ENCODE measurements at places on chromosomes 3 and 15. TPM values are rescaled to one million over a fixed set of nuclear protein-coding genes. Genes with fewer than 3 reads are reported as not detected.

GRCh38 chr15:43749690-43750345 is 3.6 kb downstream of the PDIA3 start:
- no peak for DNase-seq

DNA sequence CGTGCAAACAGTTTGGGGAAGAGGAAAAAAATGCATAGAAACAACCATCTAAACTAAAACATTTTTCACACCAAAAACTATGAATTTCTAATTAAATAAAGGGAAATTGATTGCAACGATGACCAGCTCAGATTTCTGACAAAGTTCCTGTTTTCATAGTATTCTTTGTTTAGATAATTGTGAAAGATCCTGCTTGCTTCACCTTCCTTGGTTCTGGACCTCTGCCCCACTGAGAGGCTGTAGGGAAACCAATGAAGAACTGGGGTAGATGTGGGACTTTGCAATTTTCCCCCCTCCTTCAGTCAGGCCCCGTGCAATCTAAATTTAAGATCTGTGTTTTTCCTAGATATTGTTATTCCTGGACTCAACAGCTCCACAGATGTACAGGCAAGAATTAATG is 13.8 kb upstream of the TEX264 start:
- DNase-seq = no peak

FBXW12 gene
- not detected for total RNA-seq

RASL12 gene
- total RNA-seq = not detected

FAM107A gene
- total RNA-seq = not detected

CD96 gene
- 0.10 TPM for total RNA-seq

MORC1 gene
- not detected for total RNA-seq

DNA sequence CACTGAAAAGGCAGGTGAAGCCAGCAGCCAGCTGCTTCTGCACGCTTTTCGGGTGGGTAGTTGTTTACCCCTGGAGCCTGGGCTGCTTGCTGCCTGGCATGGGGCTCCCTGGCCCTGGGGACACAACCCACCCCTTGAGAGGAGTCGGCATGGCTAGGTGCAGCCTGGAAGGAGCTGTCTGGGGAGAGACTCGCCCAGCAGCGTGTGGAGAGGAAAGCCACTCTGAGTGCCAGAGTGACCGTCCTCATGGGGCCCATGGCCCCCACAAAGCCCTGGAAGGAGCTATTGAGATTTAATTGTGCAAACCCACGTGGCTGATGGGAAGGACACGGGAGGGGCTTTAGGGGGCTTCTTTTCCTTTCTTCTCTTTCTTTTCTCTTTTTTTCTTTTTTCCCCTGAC is 137.5 kb downstream of the OPA1 start:
- no peak for DNase-seq

GRCh38 chr3:129864519-129864918 is 29.0 kb downstream of the TMCC1 start:
- DNase-seq = no peak

- DNase-seq = no peak
Observed at GRCh38 chr15:78063970-78064385, 13.5 kb downstream of the TBC1D2B start.

- DNase-seq = no peak
Observed at GRCh38 chr3:47273564-47273963, 9.0 kb downstream of the KIF9 start.

DNA sequence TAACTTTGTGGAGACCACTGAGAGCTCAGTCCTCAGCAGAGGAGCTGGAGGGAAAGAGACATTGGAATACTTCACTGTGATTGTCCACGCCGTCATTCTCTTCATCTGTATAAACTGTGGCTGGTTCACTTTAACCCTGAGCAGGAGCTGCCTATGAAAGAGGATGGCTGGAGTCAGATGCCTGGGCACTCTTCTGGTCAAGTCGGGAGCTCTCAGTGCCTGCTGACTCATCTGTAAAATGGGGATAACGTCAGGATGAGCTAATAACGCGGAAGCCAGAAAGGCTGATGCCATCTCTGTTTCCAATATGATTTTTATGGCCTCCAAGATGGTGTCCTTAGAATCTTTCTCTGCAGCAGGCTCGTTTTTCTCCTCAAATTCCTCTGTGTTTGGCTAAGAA is 51.6 kb upstream of the MRPS22 start:
- DNase-seq = no peak

- DNase-seq = no peak
Observed at GRCh38 chr3:42755681-42756578, 17.1 kb downstream of the CCDC13 start.

DNA sequence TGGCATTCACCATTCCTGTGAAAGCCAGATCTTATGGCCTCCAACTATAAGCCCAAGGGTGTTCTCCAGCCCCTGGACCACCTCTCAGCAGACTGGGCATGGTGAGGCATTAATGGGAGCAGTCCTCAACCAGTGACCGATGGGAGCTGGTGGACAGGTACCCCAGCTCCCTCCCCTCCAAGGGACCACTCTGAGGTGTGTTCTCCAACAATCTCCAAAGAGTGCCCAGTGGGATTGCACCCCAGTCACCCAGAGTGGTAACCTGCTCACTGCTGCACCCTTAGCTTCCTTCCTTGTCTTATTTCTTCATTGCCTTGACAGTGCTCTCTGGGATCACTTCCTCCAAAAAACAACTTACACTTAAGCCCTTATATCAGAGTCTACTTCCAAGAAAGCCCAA is 8.2 kb upstream of the ITGA11 start:
- no peak for DNase-seq

- peak; percentile 42 for DNase-seq
Observed at GRCh38 chr15:59751552-59752413, 62.7 kb upstream of the BNIP2 start.

GRCh38 chr3:175913286-175913685 is 1054.2 kb downstream of the NAALADL2 start:
- DNase-seq = no peak

GOLGA8S gene
- 0.04 TPM for total RNA-seq

TFRC gene
- 52.3 TPM for total RNA-seq

DNA sequence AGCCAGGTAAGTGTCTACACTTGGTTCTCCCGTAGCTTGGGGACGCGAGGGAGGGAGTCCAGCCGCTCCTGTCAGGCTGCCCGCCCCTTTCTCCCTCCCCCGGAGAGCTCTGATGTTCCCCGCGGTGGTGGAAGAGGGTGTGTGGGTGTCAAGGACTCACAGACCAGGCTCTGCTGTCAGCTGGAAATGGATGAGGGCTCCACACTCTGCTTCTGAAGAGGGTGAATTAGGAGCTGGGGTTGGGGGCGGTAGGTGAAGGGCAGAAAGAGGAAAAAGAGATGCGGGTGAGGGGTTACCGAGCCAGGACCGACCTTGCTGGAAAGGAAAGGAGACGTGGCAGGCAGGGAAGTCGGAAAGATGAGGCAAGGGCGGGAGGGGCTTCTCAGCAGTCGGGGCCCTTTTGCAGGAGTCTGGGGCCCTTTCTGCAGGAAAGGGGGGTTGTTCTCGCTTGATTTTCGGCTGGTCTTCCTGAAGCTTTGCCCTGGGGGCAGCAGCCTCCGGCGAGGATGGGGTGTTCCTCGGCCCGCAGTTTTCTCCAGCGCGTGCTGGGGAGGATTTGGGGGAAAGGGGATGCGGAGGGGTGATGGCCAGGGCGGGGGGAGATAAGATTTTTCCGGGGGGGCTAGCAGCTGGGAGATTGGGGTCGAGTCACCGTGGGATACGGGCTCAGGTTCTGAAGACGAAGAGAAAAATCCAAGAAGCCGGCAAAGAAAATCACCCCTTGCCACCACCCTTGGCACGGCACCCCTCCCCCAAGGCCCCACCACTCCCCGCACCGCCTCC is 602 bp upstream of the BAHD1 start:
- DNase-seq = no peak

NEK10 gene
- total RNA-seq = 0.48 TPM

- DNase-seq = no peak
Observed at GRCh38 chr15:90924375-90924774, 8.0 kb downstream of the HDDC3 start.

GCNT3 gene
- not detected for total RNA-seq

ADAMTS17 gene
- total RNA-seq = 0.14 TPM

COL8A1 gene
- total RNA-seq = 211 TPM

- DNase-seq = peak; percentile 13
Observed at GRCh38 chr3:147906285-147906684, 497.1 kb downstream of the ZIC1 start.

DNA sequence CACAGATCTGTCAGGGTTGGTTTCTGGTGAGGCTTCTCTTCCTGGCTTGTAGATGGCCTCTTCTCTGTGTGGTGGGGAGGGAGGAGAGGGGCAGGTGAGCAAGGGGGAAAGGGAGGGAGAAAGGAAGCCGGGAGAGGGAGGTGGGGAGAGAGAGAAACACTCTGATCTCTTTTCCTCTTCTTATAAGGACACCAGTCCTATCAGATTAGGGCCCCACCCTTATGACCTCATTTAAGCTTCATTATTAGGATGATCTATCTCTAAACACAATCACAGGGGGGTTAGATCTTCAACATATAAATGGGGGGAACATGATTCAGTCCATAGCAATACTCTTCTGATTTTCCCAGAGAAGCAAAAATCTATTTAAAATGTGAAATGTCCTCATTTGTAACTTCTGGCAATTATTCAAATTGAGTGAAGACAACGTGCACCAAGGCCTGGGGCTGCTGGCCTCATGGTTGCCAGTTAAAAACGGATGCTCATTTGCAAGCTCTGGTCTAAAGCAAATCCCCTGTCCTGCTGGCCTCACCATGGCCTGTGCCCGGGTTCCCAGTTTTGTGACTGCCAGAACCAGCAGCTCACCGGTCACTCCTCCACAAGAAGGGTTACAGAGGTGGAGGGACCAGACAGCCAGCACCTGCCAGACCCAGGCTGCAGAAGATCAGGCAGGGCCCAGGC is 8.3 kb downstream of the POMGNT2 start:
- DNase-seq = no peak

ACY1 gene
- 69.9 TPM for total RNA-seq

GRCh38 chr3:5423076-5423475 is 235.6 kb downstream of the EDEM1 start:
- DNase-seq = no peak

ZDHHC19 gene
- not detected for total RNA-seq

WHAMM gene
- total RNA-seq = 6.5 TPM

FANCD2OS gene
- total RNA-seq = not detected

DNA sequence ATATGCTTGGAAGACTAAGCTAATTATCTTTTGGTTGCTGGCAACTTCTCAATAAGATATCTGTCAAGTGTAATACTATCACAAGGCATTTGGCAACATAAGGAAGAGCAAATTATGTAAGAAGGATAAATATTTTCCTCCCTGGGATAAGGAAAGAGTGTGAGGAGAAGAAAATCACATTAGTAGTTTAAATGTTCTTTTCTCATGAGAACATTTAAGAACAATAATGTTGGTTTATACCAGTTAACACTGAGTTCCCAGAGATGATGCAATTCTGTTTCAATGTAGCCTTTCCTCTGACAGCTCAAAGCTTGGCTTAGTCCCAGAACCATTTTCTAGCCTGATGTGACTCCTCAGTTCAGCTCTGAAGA is 66.1 kb upstream of the NPHP3 start:
- peak; percentile 25 for DNase-seq

SLC22A14 gene
- total RNA-seq = 0.14 TPM

DNA sequence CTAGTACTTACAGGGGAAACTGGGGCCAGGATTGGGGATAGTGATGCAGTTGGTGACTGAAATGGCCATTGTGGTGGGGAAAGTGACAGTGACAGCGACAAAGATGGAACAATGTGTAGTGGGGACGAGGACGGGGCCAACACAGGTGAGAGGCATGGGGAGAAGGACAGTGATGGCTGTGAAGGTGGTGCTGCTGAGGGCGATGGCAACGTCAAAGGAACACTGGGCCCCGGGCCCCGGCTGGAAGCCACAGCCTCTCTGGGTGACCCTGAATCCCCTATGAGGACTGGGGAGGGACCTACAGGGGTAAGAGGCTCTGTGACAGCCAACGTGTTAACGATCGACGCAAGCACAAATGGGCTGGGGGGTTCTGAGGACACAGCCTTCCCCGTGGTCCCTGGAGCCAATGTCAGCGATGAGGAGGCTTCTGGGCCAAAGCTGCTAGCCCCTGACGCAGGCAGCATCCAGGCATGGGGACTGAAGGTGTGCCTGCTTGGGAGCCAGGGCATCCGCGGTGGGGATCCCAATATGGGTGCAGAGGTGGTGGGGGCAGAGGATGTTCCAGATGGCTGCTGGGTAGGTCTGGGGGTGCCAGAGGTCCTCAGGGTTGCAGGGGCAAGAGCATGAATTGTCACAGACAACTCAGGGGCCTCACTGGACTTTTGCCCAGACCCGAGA is 25.2 kb upstream of the GOLGA6C start:
- DNase-seq = no peak

- DNase-seq = no peak
Observed at GRCh38 chr3:39752019-39752637, 57.3 kb upstream of the MYRIP start.

DNA sequence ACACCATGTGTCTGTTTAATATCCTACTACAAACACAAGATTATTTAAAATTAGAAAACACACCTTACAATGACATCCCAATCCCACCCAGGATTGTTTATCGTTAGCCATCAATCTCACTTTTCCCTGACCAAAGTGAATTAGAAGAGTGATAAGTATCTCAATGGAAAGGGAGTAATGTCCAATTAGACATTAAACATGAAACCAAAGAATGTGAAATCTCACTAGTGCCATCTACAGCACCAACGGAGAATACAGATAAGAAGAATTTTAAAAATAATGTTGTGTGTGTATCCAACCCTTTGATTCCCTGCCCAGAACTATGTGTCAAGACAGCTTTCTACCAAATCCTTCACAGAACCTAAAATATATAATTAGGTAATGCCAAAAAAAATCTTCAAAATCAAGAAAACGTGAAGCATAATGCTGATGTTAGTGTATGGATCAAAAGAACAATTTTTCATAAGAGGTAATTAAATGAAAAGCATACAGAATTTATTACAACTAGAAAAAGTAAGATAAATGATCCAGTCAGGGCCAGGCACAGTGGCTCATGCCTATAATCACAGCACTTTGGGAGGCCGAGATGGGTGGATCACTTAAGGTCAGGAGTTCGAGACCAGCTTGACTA is 64.2 kb downstream of the SCAPER start:
- no peak for DNase-seq

All from foreskin keratinocyte (primary cell).